ENCODE measurements at places on chromosomes 2 and 18.

DNA sequence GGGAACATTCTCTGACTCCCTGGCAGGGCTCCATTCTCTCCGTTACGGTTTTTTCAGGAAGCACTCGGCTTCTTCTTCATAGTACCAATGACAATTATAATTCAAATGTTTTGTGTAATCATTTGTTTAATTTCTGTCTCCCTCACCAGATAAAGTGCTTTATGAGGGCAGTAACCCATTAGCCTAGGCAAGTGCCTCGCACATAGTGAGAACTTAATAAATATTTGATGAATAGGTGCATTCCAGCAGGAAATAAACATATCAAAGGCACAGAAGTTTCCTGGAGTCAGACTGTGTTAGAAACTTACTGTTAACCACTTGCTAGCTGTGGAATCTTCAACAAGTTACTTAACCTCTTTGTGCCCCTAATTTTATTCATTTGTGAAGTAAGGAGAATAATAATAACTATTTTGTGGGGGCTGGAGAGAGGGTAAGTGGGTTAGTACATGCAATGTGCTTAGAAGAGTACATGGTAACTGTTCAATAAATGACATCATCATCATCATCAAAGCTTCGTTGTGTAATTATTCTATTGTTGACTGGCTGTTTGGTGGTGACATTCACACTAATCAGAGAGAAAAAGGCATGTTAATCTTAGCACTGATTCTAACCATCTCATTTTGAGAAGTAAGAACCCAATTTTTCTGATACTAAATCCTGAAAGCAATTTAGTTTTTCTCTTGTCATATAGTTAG is 352.3 kb downstream of the INSIG2 start:
- DNase-seq = no peak

- peak; percentile 15 for DNase-seq
These were observed 136.5 kb downstream of the ZNF236 start for GRCh38 chr18:76958692-76959341.

DNA sequence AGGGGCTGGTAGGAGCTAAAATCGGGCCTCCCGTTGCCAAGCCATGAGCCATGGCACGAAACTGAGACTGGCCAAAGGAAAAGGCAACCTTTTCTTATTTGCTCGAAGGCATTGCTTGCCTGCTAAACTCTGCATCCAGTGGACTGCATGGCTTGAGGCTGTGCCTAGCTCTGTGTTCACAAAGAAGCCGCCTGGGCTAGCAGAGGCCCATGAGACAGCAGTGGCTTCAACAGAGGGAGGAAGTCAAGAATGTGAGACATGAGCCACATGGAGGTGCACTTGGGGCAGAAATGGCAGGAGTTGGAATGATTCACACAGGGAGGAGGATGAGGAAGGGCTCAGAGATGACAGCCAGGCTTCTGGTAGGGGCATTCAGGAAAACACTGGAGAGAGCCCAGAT is 33.5 kb downstream of the TPRKB start:
- no peak for DNase-seq

DNA sequence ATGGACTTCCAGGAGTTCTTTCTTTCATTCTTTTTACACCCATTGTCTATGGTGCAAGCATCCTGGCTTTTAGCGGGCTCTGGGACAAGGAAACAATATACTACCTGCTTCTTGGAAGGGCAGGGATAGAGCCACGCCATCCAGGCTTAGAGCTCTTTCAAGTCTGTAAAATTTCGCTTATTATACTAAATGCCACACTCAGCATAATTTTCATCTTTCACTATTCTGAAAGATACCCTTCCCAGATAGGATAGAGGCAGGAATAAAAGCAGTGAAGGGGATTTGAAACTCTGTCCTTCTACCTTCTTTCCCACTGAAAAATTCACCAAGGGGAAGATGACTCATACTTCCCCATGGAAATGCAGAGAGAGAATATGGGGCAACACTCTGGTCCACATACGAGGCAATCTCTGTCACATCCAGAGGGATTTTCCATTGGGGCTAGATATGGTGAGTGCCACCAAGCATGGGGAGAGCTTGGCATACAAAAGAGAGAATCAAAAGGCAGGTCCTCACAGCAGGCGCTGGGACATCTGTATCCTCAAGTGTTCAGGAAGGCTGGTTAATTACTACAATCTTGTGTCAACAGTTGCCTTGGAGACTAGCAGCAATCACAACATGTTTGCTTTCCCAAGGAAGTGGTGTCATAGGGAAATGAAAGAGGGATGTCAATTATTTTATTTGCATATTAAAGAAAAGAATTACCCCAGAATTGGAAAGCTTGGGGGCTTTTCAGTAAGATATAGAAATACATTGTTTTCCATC is 127.6 kb downstream of the TDRD15 start:
- no peak for DNase-seq

GRCh38 chr2:83115606-83116005 is 1343.5 kb downstream of the SUCLG1 start:
- DNase-seq = no peak

DNA sequence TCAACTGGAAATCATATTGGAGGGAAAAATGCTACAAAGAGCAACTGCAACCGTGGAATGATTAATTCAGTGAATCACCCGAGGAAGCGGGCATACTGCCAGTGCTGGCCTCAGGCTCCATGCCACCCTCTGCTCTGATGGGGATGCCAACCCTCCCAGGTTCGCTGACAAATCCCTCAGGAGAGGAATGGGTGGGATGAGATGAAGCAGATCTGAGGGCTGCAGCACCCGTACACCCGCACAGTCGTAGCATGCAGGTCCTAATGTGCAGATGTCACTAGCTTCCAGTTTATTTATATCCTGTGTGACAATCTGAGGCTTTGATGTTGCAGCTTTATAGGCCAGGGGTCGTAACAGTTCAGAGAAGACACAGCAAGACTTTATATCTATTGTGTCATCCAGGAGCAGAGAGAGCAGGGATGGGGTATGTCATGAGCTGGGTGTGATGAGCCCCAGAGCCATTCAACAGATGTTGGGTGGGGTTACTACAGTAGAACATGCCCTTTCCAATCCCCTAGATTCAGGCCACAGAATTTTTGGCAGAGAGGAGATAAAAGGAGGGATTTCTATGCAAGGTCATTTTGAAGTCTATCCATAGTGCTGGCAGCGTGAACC is 44.6 kb downstream of the DPP4 start:
- peak; percentile 67 for DNase-seq

GRCh38 chr18:77314511-77314910 is 64.9 kb downstream of the GALR1 start:
- no peak for DNase-seq

GRCh38 chr2:41955316-41956043 is 92.3 kb upstream of the PKDCC start:
- DNase-seq = no peak

GRCh38 chr18:8626414-8627106 is 17.3 kb downstream of the RAB12 start:
- no peak for DNase-seq

DNA sequence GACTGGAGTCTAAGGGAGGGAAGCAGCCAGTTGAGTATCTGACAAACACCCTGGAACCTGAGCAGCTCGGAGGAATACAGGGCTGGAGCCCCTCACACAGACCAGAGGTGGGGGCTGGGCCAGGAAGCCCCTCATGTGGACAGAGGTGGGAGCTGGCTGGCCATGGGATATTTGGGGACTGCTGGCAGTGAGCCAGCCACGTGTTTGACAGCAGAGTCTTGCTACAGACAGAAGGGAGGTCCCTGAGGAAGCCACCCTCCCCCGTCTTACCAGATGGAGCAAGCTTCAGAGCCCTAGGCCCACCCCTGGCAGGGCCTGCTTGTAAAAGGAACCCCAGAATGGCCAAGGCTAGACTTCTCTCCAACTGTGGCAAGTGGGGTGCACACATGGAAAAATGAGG is 3.6 kb upstream of the MTERF4 start:
- no peak for DNase-seq
